Smooth muscle cell of the brain vasculature (primary cell): ENCODE measurements at places on chromosomes 5 and 9.

- DNase-seq = no peak
Measured at GRCh38 chr9:102047549-102047948, 309.1 kb upstream of the GRIN3A start.

DNA sequence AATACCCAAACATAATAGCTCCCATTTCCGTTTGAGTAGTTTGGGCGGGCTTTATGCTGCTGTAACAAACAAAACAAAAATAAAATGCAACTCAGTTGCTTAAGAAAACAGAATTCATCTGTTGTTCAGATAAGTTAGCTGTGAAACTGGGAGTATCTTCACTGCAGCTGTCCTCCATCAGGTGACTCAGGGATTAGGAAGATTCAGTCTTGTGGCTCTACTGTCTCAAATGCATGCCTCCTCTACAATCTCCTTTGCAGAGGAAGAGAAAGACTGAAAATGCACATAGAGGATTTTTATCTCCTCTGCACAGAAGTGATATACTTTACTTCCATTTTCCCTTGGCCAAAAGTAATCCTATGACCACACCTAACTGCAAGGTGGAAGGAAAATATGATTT lies 883.7 kb downstream of the PTPRD start:
- no peak for DNase-seq

DNA sequence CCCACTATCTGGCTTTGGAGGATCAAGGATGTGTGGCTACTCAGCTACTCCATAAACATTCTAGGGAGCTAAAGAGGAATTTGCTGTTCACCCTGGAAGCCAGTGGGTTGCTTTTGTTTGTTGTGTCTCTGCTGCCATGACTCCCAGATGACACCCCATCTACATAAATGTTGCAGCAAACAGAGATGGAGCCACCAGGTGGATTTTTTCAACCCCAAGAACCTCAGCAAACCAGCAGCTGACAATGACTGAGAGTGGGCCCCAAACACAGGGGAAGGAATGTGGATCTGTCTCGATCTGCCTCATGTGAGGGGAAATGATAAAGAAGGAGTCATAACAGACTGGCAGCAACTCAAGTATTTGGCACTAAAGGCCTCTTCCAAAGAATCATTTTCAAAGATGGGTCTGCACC lies 132.7 kb upstream of the TNC start:
- DNase-seq = no peak

DNA sequence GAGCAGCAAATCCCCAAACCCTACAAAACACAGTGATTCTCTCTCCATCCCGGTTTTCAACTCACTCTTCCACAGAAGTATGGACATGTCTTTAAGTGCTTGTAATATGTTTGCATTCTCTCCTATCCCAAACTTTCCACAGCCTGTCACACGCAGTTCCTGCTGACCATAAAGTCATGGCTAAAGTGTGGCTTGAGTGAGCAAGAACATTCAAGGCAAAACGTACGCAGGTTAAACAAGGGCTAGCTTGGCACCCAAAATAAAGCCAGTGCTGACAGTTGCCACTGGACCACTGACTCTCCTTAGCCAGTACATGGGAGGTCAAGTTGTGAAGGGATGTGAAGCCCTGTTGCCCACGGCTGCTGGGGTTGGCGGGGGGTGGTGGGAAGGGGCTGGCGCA lies 211.1 kb upstream of the IRX1 start:
- DNase-seq = no peak

- DNase-seq = no peak
Measured at GRCh38 chr5:174344335-174344734, 298.8 kb downstream of the NSG2 start.

DNA sequence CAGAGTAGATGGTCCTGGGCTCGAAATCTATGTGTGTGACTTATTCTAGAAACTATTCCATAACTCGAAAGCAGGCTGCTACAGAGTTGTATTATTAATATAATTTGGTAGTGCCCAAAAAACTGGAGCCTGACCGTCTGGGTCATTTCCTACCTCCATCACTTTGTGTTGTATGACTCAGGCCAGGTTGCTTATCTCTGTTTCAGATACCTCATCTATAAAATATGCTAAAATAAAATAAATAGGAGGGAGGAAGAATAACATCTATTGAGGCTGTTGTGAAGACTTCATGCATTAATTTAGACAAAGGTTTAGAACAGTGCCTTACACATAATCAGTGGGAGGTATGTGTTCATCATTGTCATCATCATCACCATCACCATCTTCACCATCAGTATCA lies 57.7 kb downstream of the PDE4D start:
- no peak for DNase-seq

DNA sequence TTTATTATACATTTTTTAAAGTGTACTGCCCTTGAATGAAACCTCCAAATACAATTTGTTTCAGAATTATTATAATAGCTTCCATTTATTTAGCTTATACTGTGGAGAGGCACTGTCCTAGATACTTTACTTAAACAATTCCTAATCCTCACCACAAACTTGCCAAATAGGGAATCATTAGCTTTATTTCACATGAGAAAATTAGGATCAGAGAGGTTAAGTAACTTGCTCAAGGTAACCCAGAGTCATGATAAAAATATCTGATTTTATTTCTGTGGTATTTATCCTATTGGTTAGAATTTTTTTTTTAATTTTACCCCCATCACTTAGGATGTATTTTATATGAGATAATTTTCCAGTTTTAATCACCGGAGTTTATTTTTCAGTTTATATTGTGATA lies 78.4 kb downstream of the ADGRV1 start:
- no peak for DNase-seq

DNA sequence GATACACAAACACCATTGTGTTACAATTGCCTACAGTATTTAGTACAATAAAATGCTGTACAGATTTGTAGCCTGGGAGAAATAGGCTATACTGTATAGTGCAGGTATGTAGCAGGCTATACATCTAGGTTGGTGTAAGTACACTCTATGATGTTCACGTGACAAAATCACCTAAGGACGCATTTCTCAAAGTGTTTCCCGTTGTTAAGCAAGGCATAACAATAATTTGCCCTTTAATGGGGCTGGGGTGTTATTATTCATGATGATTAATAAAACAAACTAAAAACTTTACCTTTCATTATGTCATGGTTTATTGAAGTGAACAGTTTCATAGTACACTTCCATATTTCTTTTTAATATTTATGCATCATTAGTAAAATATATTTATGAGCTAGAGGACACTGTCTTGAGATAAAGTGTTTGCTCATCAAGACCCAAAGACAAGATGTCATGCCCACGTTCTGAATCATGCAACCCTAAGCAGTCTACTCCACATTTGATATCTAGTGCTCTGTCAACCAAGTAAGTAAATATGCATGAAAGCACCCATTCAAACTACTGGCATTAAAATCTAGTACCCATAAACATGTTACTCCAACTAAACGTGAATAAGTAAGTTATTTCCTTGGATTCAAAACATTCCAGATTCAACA lies 220.5 kb downstream of the NR2F1-AS1 start:
- DNase-seq = no peak

DNA sequence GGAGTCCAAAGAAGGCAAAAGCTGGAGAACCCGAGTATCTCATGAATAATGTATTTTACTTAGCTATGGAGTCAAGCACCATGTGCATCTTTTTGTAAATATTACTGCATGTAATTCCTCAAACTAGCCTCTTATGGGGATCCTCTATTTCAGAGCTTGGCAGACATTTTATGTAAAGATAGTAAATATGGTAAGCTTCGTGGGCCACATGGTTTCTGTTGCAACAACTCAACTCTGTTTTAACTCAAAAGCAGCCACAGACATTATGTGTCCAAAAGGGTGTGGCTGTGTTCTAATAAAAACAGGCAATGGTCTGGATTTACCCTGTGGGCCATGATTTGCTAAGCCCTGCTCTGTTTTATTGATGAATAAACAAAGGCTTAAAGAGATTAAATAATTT lies 17.3 kb downstream of the DAPK1 start:
- DNase-seq = no peak

DNA sequence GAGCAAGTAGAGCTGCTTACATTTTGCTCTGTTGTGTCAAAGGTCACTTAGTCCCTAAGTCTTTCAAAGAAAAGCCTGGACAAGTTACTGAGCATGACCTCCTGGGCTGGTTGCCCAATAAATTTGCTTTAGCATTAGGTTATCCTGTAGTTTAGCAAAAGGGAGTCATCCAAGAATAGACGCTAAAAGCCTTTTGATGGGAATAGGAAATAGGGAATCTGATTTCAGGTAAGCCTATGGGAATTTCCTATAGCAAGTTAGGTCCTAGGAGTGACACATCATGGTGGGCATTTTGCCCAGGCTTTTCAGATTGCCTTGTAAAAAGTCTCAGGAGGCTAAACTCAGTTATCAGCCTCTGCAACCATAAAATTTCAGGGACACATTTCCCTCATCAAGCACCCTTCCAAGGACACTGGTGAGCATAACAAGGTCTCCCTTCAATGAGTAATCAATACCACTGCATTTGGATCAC lies 67.6 kb upstream of the RANBP3L start:
- no peak for DNase-seq

GRCh38 chr5:66511491-66511890 lies 84.7 kb upstream of the MAST4 start:
- DNase-seq = no peak

- no peak for DNase-seq
Measured at GRCh38 chr5:121693864-121694263, 157.8 kb upstream of the FTMT start.

- DNase-seq = no peak
Measured at GRCh38 chr5:56465769-56466135, 232.6 kb upstream of the ANKRD55 start.
